ENCODE measurements at places on chromosomes 12 and 14.
A peak's percentile ranks its signal among the peaks of the same experiment; 100 is the strongest.

DNA sequence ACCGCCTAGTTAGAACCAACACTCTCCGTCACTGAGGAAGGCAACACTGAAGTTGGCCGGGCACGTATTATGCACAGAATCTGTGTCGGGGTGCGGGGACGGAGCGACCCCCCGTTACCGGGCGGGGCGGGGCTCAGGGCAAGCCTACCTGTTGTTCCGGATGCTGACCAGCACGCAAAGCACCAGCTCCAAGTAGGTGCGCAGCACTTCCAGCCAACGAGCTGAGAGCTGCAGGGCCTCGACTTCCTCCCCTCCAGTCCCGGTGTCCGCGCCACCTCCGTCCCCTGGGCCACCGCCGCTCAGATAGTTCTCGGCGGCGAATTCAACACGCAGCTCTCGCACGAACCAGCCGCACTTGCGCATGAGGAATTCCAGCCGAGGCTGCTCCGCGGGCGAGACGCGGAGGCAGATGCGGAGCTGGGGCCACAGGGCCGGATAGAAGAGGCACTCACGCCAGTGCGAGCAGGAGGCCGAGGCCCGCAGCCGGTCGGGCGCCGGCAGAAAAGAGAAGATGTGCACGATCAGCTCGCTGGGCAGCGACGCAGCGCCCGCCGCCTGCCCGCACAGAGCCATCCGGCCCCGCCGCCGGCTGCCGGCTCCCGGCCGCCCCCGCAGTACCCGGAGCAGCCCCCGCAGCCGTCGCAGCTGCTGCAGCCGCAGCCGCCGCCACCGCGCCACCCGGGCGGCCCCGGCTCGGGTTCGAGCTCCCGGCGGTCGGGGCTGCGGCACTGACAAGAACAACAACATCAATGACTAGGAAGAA, 636 bp downstream of the FBXO33 start:
- DNase-seq: peak; percentile 79

DNA sequence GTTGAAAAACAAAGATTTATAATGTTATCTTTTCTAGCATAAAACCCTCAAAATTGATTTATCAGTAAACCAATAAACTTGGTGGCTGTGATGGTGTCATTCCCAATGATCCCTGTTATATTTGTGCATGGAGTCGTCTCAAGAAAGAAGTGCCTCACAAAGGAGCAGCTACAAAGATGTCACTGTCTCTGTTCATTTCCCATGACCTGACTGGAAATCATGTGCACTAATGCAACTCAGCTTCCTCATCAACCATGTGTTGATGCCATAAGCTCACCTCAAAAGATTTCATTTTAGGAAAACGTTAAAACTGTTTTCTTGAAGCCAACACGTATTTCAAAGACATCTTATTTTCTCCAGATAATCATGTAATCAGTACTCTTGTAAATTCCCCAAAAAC, 28.8 kb downstream of the CLEC1A start:
- no peak for DNase-seq

DNA sequence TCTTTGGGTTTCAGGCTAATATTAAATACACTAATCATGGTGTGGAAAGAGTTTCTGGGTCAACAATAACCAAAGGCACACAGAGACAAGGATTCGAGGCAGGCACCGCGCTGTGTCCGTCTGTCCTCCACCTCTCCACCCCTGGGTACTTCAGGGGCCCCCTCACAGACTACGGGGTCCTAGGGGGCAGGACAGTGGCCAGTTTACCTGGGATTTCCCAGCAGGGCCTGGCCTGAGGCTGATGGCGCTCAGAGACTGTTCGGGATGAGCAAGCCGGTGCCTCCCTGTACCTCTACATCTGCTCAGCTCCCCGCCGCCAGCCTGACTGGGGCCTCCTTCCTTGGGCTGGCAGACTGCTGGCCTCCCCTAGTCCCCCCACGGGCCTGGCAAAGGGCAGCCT, 18.1 kb upstream of the EIF5 start:
- DNase-seq: no peak

DNA sequence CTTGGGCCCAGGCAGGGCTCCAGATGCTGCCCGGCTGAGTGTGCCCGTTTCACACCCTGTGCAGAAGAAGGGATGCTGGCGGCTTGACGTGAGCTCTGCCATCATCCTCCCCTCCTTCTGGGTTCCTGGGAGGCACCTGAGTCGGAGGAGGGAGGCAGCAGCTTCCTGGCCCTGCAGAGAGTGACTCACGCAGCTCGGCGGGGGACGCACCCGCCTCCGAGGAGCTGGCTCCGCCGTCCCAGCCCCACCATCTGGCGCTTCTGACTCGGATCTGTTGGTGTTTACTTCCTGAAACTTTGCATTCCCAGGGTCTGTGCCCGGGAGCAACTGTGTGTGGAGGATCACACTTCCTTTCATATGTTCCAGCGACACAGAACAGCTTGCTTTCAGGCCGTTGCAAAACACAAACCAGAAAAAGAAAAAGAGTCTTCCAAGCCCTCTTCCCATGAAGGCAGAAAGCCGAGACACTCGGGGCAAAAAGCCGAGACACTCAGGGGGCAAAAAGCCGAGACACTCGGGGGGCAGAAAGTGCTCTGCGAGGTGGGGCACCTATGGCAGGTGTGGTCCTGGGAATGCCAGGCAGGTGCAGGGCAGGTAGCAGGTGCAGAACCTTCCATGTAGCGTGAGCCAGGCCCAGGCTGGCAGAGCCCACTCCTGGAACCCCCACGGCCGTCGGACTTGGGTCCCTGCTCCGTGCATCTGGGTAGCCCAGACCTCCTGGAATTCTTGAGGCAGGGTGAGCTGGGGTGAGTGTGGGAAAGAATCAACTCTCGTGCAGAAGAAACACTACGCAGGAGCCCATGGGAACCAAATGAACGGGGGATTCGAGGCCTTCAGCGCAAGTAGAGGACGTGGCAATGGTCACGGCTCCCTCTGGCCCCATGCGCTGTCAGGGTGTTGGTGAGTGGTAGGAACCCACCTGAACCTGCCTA, 27.6 kb upstream of the GALNT9 start:
- peak; percentile 93 for DNase-seq

DNA sequence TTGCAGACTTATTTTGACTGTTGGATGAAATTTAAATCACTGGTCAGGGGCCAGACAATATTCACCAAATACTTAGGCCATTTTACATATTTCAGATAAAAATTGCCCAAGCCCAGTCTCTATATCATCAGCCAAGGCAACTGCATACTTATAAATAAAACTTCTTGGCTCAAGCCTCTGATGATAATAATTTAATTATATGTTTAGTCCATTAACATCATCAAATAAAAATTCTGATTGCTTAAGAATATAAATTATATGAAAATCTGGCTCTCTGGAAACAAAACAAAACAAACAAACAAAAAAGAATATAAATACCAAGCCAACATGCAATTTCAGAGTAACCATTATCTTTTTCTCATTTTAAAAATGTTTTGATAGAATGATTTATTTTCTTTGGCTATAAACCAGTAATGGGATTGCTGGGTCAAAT, 165.2 kb downstream of the BTG1 start:
- no peak for DNase-seq

DNA sequence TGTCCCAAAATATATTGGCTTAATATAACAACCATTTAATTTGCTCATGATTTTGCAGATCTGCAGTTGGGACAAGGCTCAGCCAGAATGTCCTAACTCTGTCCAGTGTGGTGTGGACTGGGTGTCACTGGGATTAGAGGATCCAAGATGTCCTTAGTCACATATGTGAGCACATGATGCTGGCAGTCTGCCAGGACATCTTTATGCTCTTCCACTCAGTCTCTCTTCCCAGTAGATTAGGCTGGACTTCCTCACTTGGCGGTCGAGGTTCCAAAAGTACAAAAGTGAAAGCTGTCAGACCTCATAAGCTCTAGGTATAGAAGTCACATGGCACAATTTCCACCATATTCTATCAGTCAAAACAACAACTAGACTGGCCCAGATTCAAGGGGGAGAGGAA, 167.9 kb upstream of the NTF3 start:
- peak; percentile 26 for DNase-seq

DNA sequence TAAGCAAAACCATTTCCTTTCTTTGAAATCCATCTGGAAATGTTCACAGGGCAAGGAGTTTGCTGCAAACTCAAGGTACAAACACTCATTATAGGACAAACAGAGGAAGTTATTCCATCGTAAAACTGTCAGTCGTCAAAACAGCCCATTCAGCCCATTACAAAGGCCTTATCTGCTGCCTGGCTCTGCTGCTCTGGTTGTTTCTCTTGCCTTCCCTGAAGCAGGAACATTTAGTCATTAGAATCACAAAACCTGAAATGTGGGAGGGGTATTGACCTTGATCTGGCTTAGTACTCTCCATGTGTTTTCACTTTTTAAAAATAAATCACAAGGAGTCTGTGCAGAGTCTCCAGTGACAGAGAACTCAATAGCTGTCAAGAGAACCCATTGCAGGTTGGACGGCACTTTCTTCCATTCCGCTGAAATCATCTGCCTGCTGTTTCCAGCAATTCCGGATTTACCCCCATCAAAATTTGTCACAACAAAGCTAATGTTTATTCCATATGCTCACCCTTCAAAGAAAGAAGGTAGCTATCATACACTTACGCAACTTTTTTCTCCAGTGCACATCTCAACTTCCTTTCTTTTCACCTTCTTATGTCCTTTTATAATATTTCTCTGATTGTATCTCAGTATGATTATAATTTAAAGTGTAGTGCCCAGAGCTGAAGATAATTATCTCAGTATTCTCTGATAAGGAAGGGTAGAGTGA, 24.6 kb upstream of the ITPR2 start:
- peak; percentile 90 for DNase-seq

DNA sequence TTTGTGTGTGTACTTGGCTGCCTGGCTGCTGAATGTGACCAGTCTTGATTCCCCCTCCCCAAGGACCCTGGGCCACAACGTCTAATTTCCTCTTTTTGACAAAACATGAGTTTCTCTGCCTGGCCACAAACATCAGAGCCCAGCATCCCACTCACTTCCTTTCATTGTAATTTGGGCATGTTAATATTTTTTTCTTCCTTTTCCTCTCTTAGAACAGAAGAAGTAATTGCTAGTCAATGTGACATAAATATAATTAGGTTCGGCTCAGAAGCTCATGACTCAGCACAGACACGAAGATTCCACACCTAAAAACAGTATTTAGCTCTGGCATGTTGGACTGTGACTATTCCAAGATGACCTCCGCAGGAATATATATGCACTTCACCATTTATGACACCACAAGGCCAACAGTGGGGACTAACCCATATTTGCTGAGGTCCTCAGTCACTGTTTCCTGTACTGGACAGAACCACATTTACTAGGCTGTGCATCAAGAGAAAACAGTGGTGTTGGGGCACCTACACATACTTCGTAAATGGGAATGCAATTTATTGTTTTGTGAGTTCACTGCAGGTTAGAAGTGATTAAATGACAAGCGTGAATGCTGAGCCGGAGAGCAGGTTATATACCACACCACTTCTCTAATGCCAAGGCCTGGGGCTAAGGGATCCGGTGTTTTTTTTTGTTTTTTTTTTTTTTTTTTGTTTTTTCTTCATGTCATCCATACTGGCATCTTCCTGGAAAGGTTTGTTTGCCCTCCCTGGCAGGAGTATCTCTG, 4.2 kb downstream of the GSG1 start:
- peak; percentile 50 for DNase-seq

GRCh38 chr12:120237360-120238171, 28.0 kb downstream of the PXN start:
- DNase-seq: peak; percentile 53

DNA sequence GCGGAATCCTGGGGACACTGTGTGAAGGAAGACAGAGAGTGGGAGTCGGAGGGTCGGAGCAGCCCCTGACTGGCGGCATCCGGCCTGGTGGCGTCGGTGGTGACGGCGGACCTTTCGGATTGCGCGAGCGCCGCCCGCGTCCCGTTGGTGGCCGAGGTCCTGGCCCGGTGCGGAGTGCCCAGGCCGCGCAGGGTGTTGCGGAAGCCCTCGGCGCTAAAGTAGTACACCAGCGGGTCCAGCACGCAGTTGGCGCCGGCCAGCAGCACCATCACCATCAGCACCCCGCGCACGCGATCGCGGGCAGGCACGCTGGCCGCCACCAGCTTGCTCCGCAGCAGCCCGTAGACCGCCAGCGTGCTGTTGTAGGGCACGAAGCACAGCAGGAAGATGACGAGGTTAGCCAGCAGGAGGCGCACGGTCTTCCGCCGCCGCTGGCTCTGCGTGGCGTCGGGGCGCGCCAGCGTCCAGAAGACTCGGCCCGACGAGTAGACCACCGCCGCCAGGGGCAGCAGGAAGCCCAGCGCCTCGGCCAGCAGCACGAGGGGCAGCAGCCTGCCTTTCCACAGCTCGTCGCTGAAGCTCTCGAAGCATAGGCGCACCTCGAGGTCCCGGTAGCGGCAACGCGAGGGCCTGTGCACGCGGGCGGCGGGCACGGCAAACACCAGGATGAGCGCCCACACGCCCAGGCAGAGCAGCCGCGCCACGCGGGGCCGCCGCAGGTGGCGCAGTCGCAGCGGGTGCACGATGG, 13.1 kb upstream of the CHD4 start:
- peak; percentile 95 for DNase-seq

DNA sequence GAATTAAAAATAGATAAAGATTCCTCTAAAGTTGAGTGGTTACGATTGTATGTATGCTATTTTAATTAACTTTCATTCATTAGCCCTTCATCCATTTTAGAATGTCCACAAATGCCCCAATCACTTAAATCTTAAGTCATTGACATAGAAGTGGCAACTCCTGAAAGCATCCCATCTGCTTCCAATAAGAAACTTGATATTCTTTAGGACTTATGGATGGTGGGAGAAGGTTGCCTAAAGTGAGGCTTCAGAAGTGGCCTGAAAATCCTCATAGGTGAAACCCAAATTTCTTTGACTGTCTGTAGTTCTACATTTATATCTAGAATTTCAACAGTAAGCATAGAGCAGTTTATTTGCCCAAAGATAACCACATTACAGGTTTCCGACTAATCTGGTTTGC, 161.7 kb upstream of the HMGA2 start:
- DNase-seq: no peak

DNA sequence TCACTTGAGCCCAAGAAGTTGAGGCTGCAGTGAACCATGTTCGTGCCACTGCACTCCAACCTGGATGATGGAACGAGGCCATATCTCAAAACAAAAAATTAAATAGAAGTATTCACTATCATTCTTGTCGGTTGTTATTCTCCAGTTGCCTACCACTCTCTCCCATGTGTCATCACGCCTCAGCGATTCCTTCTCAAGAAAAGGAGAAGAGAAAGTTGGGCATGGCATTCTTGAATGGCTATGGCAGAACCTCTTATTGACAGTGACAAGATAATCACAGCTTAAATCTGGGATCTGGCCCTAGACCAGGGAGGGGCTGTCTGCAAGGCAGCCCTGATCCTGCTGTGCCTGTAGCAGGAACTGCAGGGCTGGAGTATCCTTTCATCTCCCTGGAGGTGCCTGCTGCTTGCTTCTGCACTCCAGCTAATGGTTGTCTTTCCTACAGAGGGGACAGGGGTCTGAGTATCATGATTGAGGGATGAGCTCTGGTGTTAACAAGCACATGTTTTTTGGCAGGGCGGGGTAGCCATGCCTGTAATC, 12.8 kb upstream of the MLEC start:
- peak; percentile 72 for DNase-seq

DNA sequence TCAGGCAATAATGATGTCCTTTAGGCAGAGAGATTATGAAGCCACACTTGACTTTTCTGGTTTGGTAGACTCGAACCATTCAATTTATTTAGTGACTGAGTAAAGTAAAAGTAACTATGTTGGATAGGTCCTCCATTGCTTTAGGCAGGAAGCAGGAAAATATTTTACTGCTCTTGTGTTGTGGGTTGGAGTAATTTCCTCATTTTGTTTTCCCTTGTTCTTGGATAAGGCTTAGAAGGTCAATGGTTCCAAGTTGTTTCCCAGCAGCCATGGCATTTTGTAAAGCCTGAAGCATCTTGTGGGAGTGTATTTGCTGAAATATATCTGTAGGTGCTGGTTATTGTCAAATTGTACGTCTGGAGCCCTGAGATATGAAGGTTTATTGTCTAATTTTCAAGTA, 161.2 kb upstream of the SLC38A2 start:
- no peak for DNase-seq

Data from islet precursor cell (in vitro differentiated cells).